Left lobe of liver (tissue), 2 donors: ENCODE measurements at places on chromosomes 6 and 20. TPM values are rescaled to one million over a fixed set of nuclear protein-coding genes. Genes with fewer than 3 reads are reported as not detected.

DNA sequence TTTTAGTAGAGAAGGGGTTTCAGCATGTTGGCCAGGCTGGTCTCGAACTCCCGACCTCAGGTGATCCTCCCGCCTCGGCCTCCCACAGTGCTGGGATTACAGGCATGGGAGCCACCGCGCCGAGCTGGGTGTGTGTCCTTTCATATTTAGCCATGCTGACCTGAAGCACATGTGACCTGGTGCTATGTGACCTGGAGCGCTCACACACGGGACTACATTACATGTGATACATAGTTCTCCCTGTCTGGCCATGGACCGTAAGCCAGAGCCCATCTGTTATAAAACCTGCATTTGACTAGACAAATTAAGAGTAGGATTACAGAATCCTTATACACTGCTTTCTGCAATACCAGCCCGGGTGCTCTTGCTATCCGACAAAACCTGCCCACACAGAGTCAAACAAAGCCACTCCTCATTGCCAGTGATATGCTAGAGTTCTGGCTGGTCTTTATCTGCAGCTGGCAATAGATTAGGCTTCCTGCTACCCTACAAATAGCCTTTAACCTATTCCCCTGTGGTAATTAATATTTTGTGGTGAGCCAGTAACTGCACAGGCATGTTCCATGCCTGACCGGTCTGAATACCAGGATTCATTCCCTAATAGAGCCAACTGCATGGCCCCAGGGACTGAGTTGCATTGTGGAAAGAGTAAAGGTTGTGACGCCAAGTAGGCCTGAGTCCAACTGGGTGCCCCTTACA, 26.3 kb upstream of the FAM50B start:
- no peak for DNase-seq

The VPS52 gene
- total RNA-seq = 30.2 TPM

- peak; percentile 42 for DNase-seq
Observed at GRCh38 chr20:60078351-60079250, 120.4 kb downstream of the CDH26 start.

The C6orf163 gene
- total RNA-seq = 1.2 TPM

The TREM1 gene
- total RNA-seq = 0.25 TPM

The EPHA7 gene
- total RNA-seq = 0.10 TPM

DNA sequence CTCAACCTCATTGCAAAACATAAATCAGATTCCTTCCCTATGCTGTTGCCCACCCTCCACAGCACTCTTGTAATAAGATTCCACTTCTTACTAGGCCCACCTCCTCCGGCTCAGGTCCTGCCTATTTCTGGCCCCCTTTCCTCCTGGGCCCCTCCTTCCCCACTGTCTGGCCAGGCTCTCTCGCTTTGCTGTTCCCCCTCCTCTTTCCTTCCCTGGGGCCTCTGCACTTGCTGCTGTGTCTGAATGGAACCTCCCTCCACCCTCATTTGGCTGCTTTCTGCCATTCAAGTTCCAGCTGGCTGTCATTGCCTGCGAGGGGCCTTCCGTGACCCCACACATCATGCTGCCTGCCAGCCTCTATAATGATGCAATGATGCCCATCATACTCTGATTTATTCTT, 38.9 kb downstream of the ARHGAP40 start:
- DNase-seq = no peak

DNA sequence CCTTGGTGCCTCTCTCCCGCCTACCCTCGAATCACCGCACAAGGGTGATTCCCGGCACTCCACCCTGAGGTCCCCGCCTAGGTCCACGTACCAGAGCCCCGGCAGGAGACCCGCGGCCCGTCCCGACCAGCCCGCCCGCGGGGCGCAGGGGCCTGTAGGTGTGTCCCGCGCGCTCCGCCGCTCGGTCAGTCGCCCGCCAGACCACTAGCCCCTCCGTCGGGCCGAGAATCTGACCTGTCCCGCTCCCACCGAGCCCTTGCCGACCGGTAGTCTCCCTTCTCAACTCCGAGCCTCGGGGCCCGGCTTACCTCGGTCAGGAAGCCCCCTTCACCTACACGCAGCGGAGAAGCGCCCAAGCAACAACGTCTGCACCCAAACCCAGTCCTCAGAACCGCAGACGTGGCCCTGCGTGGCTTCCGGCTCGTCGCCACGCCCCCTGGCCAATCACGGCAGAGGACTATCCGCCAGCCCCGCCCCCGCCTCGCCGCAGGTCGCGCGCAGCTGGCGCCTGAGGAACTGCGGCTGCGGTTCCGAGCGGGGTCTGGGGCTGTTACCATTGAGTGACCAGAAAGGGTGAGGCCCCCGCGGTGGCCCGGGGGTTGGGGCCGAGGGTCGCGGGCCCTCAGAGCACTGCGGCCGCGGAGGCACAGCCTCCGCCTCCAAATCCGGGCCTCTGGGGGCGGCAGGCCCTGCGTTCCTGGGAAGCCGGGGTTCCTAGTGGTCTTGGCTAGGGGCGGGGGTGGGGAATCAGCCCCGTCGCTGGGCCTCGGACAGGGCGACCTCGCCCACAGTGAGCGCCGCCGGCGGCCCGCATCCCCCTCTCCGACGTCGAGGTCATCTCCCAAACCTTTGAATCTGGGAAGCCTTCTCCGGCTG, at the start of the genes PGM3 and RWDD2A:
Gene PGM3 (minus strand): TSS at position 395 of the 876 bp plus-strand sequence. CDS start 2,253 bp downstream, outside the sequence.
Gene RWDD2A (plus strand): TSS at position 487 of the 876 bp plus-strand sequence. CDS start 1,095 bp downstream, outside the sequence.
- peak; percentile 91 for DNase-seq

The HCRTR2 gene
- total RNA-seq = not detected

The SALL4 gene
- 1.3 TPM for total RNA-seq

GRCh38 chr6:159981403-159982245, 12.7 kb downstream of the IGF2R start:
- DNase-seq = peak; percentile 69

DNA sequence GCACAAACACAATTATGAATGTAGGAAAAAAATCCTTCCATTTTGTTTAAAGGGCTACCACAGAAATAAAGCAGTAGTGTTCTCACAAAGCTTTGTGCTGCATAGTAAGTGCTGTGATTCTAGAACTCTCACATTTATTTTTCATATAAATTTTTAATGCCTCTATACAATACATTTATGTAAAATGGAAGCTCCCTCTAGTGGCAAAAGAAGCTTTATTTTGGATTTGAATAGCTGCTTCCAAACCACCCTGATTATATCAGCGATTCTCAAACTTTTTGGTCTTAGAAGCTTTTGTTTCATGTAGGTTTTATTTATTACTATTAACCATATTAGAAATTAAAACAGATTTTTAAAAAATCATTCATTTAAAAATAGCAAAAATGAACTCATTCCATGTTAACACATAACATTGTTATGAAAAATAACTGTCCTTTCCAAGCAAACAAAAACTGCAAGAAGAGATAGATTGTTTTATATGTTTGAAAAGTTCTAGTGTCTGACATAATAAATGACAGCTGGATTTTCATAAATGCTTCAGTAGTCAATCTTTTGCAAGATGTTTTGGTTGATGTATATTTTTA, 38.4 kb downstream of the HS3ST5 start:
- DNase-seq = no peak

DNA sequence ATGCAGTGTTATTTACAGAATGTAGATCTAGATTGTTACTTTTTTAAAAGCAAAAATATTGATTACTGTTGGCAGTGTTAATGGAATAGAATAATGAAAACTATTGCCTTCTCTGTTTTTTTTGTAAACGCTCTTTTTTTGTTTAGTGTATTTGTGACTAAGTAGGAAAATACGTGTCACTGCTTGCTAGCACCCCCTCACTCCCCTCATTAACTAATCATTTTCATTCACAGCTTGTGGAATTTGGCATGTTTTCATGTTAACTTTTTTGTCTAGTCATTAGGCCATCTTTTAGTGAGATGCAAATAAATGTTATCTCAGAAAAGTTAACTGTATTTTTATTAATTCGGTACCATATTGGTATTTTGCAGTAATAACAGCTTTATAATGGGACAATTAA, 29.8 kb downstream of the ADGRG6 start:
- DNase-seq = no peak

- DNase-seq = no peak
Observed at GRCh38 chr6:96562886-96563285, at the start of gene FHL5. Gene FHL5 (plus strand): TSS chr6:96563128. CDS start chr6:96603614, 40,486 bp downstream.

The CCDC170 gene
- total RNA-seq = 0.45 TPM

The POFUT1 gene
- 39.2 TPM for total RNA-seq

The KIAA0408 gene
- 0.13 TPM for total RNA-seq

DNA sequence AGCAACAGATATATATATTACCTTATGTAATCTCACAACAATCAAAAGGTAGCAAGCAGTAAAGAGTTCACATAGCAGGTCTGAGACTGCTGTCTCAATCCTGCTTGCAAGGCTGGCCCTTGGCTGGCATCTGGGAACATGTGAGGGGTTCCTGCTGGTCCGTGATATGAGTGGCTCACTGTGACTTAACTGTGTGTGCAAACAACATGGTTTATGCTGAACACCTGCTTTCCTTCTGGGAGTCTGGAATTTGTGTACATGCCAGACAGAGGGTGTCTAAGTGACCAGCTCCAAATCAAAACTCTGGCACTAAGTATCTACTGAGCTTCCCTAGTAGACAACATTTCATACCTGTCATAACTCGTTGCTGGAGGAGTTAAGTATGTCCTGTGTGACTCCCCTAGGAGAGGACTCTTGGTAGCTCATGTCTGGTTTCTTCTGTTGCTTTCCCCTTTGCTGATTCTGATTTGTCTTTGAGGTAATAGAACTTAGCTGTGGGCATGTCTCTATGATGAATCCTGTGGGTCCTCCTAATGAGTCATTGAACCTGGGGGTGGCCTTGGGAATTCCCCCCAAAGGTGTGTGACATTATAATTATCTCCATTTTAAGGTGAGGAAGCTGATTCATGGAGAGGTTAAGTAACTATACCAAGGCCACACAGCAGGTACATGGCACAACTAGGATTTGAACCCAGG, 131.6 kb upstream of the NEDD9 start:
- DNase-seq = peak; percentile 29

DNA sequence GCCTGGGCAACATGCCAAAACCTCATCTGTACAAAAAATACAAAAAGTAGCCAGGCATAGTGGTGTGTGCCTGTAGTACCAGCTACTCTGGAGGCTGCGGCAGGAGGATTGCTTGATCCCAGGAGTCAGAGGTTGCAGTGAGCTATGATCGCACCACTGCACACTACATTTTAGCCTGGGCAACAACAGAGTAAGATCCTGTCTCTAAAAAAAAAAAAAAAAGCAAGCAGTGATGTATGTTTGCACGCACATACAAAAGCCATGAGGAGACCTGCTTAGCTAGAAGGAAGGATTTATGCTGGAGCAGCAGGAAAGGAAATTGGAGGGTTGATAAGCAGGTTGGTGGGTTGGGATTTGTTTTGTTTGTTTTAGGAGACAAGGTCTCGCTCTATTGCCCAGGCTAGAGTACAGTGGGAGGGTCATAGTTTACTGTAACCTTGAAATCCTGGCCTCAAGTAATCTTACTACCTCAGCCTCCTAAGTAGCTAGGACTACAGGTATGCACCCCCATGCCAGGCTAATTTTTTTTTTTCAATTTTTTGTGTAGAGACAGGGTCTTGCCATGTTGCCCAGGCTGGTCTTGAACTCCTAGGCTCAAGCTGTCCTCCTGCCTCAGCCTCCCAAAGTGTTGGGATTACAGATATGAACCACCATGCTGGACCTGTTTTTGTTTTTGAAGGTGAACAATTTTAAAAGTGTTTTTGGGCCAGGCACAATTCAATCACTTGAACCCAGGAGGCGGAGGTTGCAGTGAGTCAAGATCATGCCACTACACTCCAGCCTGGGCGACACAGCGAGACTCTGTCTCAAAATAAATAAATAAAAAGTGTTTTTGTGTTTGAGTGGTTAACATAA, 4.0 kb downstream of the ZSWIM3 start:
- DNase-seq = no peak

DNA sequence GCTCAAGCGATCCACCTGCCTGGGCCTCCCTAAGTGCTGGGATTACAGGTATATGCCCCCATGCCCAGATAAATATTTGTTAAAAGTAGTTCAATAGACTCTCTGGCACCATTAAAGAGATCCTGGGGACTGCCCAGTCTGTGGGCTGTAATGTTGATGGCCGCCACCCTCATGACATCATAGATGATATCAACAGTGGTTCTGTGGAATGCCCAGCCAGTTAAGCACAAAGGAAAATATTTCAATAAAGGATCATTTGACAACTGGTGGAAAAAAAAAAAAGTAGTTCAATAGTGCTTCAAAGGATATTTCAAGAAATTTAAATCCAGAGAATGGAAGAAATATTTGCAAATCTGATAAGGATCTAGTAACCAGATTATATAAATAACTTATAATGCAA, 1.5 kb upstream of the CRIP3 start:
- no peak for DNase-seq

GRCh38 chr6:56289721-56290120, 42.3 kb upstream of the COL21A1 start:
- DNase-seq = no peak

- no peak for DNase-seq
Observed at GRCh38 chr6:132733814-132734213, 20.0 kb upstream of the VNN1 start.
